Activated T-helper 1 cell treated with anti-CD3 and anti-CD28 coated beads, Interleukin-12 subunit alpha, Interleukin-12 subunit beta, Interleukin-2, Interleukin-4 antibody, amounts not matched to agents 30 ng/mL and 10 ng/mL and 1 ng/mL, durations not matched to agents 14 hours and 24 hours and 36 hours (primary cell): ENCODE measurements at places on chromosomes 6 and 20.
A peak's percentile ranks its signal among the peaks of the same experiment; 100 is the strongest.

GRCh38 chr6:37974943-37975342 lies 155.4 kb downstream of the ZFAND3 start:
- DNase-seq: no peak

DNA sequence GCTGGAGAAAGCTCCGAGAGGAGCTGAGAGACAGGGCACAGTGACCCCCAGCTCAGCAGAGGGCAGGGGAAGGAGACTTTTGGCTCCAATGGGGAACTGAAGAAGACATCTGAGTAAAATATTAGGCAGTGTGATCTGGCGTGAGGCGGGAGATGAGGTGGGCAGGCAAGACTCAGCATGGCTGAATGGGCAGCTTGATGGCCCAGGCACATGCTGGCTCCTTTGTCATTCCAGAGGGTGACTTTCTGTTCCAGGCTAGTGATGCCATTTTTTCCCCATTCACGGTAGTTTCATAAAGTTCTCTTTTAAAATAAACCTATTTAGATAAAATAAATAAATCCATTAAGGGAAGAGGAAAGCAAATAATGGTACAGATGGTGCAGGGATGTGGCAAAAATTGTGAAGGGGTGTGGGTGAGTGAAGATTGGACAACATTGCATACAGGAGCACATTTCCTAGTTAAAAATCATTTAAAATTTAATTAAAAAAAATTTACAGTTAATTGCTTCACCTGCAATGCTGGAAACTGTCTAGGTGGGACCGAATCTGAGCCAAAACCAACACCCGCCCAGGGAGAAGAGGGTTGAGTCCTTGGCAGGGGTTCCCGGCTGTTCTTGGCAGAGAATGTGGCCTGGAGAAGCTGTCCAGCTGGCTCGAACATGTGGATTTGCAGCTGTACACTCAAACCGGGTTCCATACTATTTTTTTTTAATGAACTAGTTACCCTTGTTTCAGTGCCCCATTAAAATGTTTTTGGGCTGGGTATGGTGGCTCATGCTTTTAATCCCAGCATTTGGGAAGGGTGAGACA lies 41.7 kb upstream of the PRELID3B start:
- no peak for DNase-seq

- DNase-seq: no peak
Measured at GRCh38 chr6:170294813-170295509, 4.1 kb upstream of the DLL1 start.

DNA sequence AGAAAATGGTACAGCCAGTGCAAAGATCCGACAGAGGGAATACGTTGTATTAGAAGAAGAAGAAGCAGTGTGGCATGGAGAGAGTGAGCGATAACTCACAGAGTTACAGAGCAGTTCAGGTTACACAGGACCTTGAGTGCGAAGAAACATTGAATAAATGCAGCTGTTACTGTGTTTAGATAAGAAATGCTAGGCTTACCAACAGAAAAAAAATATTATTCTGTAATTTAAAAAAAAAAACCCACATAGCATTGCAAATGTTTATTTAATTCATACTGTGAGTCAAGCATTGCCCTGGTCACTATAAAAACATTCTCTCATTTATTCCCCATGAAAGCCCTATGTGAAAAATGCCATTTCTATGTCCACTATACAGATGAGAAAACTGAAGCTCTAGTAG lies 373.4 kb upstream of the EPHA7 start:
- no peak for DNase-seq

- DNase-seq: no peak
Measured at GRCh38 chr20:47062226-47062890, 167.7 kb downstream of the EYA2 start.

DNA sequence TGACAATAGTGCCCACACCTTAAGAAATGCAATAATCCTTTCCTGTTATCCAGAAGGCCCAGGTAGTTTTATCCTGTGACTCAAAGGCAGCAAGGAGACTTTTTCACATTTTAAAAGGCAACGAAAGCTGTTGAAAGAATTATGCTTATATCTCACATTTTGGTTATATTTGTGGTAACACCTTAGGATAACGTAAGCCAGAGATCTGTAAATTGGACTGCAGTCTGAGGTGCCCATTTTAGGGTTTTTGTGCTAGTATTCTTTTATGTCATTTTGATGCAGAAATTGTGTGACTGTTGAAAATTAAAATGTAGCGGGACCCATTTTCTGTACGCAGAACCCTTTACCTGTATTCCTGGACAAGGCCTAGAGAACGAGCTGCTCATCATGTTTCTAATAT lies 24.3 kb upstream of the MTHFD1L start:
- no peak for DNase-seq

DNA sequence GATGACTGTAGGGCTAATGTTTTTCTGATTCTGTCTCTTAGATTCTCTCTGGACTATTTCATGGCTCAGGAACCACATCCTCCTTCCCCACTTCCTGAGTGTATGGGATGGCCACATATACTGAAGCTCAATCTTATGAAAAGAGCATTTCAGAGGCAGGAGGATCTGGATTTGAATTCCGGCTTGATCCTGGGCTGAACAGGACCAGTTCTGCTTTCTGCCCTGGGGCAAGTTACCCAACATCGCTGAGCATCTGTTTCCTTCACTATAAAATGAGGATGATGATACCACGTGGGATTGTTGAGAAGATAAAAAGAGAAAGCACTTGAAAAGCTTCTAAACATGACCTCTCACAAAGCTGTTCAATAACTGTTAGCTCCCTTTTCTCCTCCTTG lies 168.4 kb upstream of the TNFAIP3 start:
- no peak for DNase-seq

- no peak for DNase-seq
Measured at GRCh38 chr6:73969971-73970970, 274.3 kb downstream of the CD109 start.

- DNase-seq: no peak
Measured at GRCh38 chr6:156845454-156846155, 68.4 kb downstream of the ARID1B start.

- no peak for DNase-seq
Measured at GRCh38 chr6:128474481-128474880, 45.9 kb downstream of the PTPRK start.

GRCh38 chr20:12748359-12748994 lies 260.3 kb upstream of the SPTLC3 start:
- DNase-seq: no peak

DNA sequence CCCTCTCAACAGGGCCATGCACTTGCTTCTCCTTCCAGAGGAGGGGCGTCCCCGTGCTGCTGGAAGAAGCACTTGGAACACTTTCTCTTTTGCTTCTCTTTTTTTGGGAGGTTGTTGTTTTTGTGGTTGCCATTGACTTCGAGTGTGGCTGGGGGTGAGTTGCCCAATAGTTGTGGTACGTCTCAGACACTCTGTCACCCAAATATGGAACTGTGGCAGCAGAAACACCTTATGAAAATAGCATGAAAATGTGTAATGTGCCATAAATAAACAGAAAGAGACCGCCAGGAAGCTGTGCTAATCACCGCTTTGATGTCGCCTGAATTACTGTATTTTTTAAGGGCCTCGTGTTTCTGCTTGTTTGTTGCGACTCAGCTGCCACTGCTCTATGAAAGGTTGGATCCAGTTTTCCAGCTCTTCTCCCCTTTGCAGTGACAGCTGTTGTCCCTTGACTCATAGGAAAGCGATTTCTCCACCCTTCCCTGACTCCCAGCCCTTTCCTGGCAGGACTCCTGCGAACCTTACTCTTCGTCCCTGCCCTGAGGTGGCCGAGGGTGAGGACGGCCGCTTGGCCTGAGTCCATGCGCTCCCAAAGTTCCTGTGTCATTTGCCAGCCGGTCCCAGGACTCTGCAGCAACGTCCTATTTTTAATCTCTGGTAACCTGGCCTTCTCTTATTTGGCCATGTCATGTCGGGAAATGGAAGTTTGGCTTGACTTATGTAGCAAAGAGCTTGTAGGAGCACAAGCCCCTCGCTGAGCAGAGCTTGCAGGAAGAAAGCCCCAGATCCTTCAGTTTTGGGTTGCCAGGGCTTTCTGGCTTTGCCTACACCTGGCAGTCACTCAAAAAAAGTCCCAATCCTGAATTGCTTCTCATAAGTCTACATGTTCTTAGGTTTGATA lies 694.6 kb downstream of the QKI start:
- no peak for DNase-seq

DNA sequence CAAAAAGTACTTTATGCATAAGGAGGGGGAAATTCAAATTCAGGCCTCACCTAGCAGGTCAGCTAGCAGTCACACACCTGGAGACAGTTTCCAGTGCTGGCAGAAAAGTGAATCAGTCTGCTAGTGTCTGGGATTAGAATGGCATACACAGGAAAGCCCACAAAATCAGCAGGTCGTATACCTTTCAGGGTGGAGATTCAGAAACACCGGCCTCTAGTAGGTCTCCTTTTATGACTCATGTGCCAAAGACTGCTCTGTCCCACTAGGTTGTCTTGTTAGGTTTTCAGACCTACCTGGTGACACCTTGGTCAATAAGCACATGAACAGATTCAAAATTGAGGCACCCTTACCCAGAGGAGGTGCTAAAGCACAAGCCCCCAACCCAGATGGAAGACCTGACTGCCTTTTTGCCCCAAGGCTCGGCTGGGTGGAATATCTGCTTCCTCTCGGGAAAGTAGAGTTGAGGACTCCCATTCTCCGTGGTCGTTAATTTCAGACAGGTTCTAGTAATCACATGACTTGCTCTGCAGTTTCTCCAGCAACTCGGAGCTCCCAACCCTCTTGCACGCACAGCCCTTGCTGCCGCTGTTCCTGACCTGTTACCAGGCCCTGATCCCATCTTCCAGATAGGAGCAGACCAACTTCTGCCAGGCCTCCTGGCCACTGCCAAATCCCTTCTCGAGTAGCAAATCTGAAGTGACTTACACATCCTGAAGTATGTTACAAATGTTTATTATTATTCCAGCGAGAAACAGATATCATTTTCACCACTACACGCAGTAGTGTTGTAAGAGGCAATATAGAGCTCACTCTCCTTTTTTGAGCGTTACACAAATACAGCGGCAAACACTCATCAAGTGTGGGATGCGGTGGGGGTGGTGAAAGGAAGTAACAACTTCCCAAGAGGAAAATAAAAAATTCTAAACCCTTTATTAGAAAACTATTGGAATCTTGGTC lies 46.6 kb downstream of the AGPAT4 start:
- no peak for DNase-seq

DNA sequence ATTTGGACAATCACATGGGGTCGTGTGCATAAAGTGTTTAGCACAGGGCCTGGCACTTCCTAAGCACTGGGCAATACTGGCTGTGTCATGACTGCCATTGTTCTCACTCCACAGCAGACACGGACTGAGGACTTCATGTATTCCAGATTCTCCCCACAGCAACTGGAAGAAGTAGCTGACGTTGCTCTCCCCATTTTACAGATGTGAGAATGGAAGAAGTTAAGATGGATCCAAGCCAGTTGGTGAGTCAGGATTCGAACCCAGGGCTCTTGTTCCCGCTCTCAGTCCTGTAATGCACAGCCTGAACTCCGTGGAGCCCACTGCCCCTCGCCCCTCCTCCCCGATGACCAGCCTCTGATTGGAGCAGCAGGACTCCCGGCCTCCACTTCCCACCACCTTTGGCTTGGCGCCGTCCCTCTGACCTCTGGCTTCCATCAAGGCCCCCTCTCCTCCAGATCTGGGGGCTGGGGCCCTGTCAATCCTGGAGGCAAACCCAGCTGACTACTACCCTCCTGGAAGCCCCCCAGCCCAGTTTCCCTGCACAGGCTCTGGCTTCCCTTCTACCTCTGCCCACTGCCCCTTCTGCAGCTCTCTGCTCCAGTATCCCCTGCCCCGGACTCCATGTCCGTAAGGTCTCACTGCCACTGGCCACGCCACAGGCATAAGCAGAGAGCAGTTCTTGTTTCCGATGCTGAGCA lies 12.7 kb downstream of the NOL4L start:
- DNase-seq: no peak

DNA sequence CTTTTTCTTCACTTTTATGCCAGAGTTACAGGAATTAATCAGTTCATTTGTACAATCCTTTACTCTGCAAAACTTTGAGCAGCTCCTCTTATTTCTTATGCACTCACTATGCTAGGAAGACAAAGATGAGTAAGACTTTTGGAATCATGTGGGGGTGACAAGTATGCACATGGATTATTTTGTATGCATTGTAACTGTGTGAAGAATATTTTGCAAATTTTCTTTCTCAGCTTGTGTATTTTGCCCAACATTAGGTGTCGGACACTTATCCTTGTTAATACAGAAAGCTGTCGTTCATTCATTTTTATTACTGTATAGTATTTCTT lies 88.6 kb downstream of the PPP1R14C start:
- DNase-seq: no peak

GRCh38 chr6:90083891-90084290 lies 189.6 kb downstream of the GJA10 start:
- DNase-seq: peak; percentile 24

GRCh38 chr6:29112135-29112534 lies 4.3 kb downstream of the OR2J3 start:
- no peak for DNase-seq

- DNase-seq: no peak
Measured at GRCh38 chr20:20926222-20926905, 179.8 kb downstream of the LINC00237 start.

- no peak for DNase-seq
Measured at GRCh38 chr6:5205877-5206850, 54.6 kb downstream of the LYRM4 start.

DNA sequence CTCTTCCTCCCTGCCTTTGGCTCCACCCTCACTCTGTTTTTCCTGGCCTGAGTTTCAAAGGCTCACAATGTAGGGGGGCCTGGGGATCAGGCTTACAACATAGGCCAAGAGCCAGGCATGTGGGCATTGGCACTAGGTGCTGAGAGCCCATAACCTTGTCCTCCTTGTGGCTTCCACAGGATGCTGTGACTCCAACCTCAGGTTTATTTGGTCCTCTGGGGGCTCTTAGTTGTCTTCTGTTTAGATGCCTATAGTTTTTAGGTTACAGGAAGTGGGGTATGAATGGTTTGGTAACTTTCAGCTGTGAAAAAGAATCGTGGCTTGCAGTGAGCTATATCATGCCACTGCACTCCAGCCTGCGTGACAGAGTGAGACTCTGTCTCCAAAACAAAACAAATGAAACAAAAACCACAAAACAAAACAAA lies 25.6 kb downstream of the MMP24 start:
- DNase-seq: peak; percentile 62

GRCh38 chr6:142412658-142413057 lies 110.9 kb downstream of the ADGRG6 start:
- no peak for DNase-seq

- no peak for DNase-seq
Measured at GRCh38 chr6:167825332-167826229, 1.1 kb upstream of the AFDN start.

DNA sequence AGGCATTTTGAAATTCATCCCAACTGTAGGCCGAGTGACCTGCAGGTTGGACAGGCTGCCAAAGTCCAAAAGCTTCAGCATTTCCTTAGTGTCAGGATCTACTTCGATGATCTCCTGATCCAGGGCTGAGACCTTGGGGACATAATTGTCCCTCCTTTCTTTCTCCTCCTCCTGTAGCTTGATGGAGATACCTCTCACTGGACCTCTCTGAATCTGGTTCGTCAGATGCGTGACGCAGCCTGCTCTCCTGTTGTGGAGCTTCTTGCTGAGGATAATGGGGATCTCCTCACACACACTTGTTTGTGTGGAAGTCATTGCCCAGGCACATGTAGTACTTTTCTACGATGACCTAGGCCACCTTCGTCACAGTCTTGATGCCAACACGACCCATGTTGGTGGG lies 1.5 kb upstream of the MAS1L start:
- DNase-seq: no peak
